ENCODE measurements at places on chromosomes 1 and 21.

- DNase-seq, result no peak
Observed at GRCh38 chr1:64337475-64337874, 132.5 kb upstream of the CACHD1 start.

- DNase-seq, result no peak
Observed at GRCh38 chr1:203239526-203240305, 10.2 kb upstream of the CHIT1 start.

- no peak for DNase-seq
Observed at GRCh38 chr1:192476802-192477298, 98.7 kb upstream of the RGS1 start.

GRCh38 chr1:116374353-116375147 lies 1.5 kb downstream of the ATP1A1 start:
- no peak for DNase-seq

DNA sequence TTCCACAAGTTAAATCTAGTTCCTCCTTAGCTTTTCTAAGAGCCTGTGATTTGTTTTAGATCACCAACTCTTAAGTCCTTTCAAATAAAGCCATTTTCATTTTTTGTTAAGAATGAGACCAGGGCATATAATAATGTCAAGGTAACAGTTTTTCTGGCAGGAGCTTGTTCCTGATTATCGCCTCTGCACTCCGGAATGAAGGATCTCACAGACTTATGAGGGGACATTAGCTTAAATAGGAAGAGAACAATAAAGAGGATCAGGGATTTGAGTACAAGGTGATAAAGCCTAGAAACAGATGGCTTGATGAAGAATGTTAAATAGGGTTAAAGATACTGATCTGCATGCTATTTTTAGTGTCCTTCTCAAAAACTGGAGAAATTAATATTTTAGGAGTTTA lies 13.6 kb upstream of the OTUD7B start:
- no peak for DNase-seq

DNA sequence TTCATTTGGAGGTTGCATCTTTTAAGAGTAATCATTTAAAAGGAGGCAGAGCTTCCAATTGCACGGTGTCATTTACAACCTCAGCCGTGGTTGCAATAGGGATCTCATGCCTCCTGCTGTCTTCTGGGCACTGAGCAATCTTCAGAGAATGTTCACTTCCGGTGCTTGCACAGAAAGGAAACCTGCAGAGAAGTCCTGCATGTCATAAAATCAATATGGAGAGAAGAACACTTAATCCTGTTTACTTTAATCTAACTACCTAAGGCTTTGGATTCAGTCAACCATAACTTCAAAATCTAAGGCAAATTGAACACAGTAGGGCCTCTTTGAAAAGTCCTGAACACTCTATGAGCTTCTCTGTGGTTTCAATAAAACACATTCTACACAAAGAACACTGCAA lies 11.3 kb upstream of the MAP10 start:
- DNase-seq, result no peak

DNA sequence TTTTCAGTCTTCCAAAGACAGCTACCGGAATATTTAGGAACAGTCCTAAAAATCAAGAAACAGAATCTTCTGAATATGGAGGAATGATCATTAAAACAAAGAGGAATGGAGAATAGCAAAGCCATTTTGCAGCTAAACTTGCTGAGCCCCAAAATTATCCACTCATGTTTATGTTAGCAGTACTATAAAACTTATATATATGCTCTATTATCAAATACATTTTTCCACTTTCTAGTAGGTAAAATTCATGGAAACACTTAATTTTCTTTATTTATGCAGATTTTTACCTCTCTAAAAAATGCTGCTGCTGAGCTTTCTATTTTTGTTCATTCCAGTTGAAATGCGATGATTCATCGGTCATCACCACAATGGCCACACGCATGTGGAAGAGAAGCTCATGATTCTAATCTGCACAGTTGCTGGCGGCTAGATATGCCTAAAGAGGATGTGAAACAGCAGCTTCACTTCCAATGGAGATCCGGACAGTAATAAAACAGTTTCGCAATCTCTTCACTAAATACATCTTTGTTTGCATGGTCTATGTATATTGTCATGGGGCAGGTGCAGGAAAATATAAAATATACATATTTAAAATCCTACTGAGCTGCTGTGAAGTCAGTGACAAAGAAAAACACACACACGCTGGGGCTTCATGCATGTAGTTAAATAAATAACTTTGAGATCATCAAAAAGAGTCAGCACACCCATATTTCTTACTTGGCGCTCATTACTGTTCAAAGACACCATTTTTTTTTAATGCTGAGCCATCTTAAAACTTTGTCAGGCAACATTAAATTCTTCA lies 292.2 kb downstream of the SMYD3 start:
- no peak for DNase-seq

- DNase-seq, result no peak
Observed at GRCh38 chr1:55604749-55605148, 389.6 kb upstream of the USP24 start.

- no peak for DNase-seq
Observed at GRCh38 chr1:211606332-211606913, 27.5 kb upstream of the SLC30A1 start.

- DNase-seq, result peak; percentile 1
Observed at GRCh38 chr1:42334240-42335049, 590 bp downstream of the FOXJ3 start.

DNA sequence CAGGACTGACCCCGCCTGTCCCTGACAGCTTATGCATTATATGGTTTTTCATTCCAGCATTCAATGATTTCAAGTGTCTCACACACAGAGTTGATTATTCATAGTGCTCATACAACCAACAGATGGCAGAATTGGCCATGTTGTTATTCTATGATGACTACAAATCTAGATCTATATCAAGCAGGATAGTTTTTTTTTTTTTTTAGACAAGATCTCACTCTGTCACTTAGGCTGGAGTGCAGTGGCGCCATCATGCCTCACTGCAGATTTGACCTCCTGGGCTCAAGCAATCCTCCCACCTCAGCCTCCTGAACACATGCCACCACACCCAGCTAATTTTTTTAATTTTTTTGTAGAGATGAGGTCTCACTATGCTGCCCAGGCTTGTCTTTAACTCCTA lies 40.1 kb upstream of the LRRC8D start:
- no peak for DNase-seq

DNA sequence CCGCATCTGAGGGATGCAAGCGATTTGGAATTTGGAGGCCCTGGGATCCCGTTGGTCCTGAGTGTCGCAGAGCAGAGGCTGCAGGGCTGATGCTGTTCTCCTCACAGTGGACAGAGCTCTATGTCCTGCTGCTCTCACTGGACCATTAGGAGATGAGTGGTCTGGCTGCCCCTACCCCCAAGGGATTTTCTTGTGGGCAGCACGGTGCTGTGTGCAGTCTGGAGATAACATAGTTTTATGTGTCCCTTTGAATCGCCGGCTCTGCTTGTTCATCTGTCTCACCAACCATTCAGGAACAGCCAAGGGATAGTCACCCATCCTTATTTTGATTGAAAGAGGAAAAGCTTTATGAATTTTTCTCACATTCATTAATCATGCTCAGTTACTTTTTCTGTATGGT lies 49.9 kb downstream of the CHRM3 start:
- DNase-seq, result no peak

GRCh38 chr21:44527156-44527982 lies 12.6 kb downstream of the KRTAP10-1 start:
- no peak for DNase-seq

GRCh38 chr1:11682287-11682771 lies 1.4 kb upstream of the MAD2L2 start:
- DNase-seq, result no peak

- DNase-seq, result no peak
Observed at GRCh38 chr1:233664804-233665574, 51.1 kb downstream of the KCNK1 start.

- no peak for DNase-seq
Observed at GRCh38 chr21:30372139-30372770, at the start of gene KRTAP13-2. Gene KRTAP13-2 (minus strand): TSS chr21:30372271. CDS start chr21:30372213, 58 bp downstream.

- DNase-seq, result no peak
Observed at GRCh38 chr1:70376196-70376595, 21.7 kb upstream of the ANKRD13C start.

- DNase-seq, result no peak
Observed at GRCh38 chr1:174266991-174267612, 107.8 kb downstream of the RABGAP1L start.

Measured in stimulated activated CD8-positive, alpha-beta memory T cell treated with anti-CD3 and anti-CD28 coated beads, Interleukin-12 subunit alpha, Interleukin-12 subunit beta, amount 100 ng/mL, for 1 hour (primary cell).